Stimulated activated CD8-positive, alpha-beta memory T cell treated with anti-CD3 and anti-CD28 coated beads, Interleukin-7, amount 100 ng/mL, for 4 hours (primary cell): ENCODE measurements at places on chromosomes 11 and 22.
A peak's percentile ranks its signal among the peaks of the same experiment; 100 is the strongest.

DNA sequence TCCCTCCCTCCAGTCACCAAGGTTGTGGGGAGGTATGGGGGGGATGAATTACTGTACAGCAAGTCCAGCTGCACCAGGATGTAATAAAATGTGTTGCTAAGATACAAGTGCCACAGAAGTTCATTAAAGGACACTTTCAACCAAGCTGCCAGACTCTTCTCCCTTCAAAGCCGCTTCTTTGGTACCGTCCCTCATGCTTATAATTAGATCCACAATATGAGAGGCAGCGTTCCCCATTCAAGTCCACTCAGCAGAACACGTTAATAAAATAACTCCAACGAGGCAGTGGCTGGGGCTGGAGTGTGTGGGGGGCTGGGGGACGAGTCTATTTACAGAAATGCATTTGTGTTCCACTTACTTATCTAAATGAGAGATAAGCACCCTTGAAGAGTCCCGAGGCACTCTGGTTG lies 14.7 kb downstream of the PHF21B start:
- DNase-seq, result no peak

DNA sequence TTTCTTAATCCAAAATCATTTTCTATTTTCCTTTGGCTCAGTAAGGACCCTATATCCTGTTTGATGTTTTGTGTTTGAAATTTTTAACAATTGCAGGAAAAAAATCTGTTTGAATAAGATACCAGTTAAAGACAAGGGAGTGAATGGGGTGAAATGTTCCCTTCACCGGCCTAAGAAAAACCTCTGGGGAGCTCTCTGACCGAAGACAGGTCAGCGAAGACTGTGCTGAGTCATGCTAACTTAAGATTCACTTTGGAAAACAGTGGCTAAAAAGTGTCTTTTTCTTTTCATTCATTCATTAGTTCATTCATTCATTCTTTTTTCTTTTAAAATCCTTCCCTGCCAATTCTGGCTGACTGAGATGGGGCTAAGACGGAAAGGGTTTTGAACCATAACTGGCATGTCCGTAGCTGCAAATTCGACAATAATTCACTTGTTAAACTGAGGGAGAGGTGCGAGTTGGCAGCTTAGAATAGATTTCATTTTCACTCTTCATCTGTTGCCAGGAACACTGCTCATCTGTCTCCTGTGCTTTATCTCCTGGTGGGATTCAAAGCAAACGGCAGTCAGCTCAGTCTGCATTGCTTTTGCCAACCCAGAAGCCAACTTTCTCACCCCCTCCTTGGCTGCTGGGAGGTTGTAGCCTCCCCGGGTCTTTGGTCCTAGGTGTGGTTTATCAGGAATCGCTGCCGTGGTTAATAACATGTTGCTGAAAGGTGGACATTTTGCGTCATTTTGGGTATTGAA lies 434.0 kb upstream of the LARGE1 start:
- no peak for DNase-seq

GRCh38 chr11:13332124-13332523 lies 54.5 kb downstream of the BMAL1 start:
- DNase-seq, result no peak

- no peak for DNase-seq
Observed at GRCh38 chr11:75328426-75329277, 22.8 kb downstream of the ARRB1 start.

GRCh38 chr11:20031155-20032001 lies 128.9 kb downstream of the DBX1 start:
- DNase-seq, result no peak

GRCh38 chr11:65814131-65814985 lies 19.4 kb upstream of the SNX32 start:
- DNase-seq, result no peak

- DNase-seq, result no peak
Observed at GRCh38 chr22:26023104-26023775, 146.0 kb upstream of the SEZ6L start.

- DNase-seq, result no peak
Observed at GRCh38 chr11:41334007-41334933, 125.2 kb downstream of the LRRC4C start.

- no peak for DNase-seq
Observed at GRCh38 chr22:23503142-23503541, 76.9 kb downstream of the IGLL1 start.

DNA sequence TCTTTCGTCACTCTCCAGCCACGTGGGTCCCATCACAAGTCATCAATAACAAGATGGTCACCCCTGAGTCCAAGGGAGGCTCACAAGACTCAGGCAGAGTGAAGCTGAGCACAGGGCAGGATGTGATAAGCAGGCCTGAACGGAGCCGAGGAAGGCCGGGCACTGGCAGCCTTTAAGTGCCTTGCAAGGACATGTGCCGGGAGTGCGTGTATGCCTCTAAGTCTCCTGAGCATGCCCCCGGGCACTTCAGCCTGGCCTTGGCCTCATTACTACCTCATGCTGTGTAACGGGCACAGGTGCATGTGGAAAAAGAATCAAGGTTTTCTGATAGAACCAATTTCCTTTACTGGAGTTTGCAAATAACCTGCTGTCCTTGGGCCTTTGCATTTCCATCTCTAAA lies 55.8 kb downstream of the UBASH3B start:
- DNase-seq, result no peak

- DNase-seq, result no peak
Observed at GRCh38 chr11:40140560-40140959, 1318.9 kb downstream of the LRRC4C start.

DNA sequence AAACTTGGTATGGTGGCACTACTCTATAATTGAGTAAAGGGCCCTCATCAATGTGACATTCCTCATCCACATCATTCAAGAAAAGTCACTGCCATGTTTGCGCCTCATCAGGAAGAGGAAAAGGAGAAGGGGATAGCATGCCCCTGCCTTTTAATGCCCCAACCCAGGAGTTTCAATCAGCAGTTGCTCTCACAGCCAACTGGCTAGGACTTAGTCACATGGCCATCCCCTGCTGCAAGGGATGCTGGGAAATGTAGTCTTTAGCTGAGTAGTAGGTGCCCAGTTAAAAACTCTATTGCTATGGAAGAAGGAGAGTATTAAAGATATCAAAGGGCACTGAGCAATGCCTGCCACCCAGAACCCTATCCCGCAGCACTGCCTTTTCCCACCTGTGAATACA lies 10.9 kb upstream of the CCND1 start:
- no peak for DNase-seq

DNA sequence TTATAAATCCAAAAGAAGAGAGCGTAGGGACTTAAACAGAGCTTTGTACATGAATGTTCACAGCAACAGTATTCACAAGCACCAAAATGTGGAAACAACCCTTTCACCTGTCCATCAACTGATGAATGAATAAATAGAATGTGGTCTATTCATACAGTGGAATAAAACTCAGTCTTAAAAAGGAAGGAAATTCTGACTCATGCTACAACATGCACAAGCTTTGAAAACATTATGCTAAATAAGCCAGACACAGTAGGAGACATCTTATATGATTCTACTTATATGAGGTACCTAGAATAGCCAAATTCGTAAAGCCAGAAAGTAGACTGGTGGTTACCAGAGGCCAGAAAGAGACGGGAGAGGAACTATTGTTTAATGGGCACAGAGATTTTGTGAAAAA lies 74.3 kb downstream of the SHANK2 start:
- no peak for DNase-seq

GRCh38 chr11:11505692-11506091 lies 116.1 kb downstream of the GALNT18 start:
- DNase-seq, result no peak

- no peak for DNase-seq
Observed at GRCh38 chr22:32119568-32120235, 39.4 kb downstream of the C22orf42 start.

- no peak for DNase-seq
Observed at GRCh38 chr11:120814531-120815318, 209.2 kb upstream of the TBCEL start.

DNA sequence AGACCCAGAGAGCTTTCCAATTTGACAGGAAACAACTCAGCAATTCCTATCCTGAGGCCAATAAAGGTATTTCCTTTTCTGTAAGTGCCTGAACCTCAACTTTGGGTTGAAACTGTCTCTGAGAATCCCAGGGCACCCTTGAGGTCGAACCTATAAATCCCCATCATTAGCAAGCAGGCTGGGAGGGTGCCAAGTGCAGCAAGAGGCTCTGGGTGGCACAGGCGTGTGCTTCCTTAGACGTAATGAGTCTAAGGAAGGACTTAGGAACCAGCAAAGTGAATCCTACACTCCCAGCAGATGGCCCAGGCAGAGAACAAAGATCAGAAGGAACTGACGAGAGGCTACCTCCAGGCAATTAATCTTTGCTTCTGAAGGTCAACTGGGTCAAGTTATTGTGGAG lies 234.3 kb upstream of the NARS2 start:
- DNase-seq, result no peak

DNA sequence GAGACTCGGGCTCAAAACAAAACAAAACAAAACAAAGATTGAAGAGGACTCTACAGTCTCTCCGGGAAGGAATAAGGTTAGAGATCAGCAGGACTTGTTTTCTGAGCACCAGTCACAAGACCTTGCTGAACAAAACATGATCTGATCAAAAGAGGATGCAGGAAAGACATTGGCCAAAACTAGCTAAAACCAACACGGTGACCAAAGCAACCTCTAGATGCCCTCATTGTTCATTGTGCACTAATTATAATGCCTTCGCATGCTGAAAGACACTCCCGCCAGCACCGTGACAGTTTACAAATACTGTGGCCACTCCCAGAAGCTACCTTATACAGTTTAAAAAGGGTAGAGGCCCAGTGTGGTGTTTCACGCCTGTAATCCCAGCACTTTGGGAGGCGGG lies 15.7 kb upstream of the CHKA start:
- no peak for DNase-seq

- DNase-seq, result no peak
Observed at GRCh38 chr11:17550450-17551346, 3.6 kb downstream of the OTOG start.

DNA sequence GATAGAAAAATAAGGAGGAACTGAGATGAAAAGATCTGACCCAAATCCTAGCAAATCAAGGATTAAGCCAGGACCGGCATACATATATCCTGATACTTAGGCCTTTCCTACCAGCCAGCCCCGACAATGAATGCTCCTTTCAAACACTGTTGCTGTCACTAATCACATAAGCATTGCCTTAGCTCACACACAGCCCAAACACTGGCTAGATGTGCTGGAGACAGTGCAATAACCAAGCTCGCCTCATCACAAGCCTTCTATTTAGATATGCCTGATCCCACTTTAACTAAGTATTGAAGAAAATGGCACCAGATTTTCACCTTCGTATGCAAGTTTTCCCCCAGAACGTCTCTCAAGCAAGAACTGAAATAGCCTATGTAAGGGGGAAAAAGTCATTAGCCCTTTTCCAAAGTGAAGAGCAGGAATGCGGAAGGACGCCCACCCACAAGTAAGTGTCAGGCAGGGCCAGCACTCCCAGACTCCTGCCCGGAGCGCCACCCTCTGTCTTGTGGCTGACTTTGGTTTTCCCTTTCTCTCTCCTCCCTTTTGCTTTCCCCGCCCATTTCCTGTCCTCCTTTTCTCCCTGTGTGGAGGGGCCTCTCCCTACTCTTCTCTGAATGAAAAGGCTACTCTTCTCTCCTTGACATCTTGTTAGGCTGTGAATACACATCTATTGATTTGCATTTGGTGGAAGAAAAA lies 8.9 kb upstream of the OPCML start:
- no peak for DNase-seq

GRCh38 chr11:60917267-60917666 lies 3.3 kb downstream of the TMEM109 start:
- no peak for DNase-seq

DNA sequence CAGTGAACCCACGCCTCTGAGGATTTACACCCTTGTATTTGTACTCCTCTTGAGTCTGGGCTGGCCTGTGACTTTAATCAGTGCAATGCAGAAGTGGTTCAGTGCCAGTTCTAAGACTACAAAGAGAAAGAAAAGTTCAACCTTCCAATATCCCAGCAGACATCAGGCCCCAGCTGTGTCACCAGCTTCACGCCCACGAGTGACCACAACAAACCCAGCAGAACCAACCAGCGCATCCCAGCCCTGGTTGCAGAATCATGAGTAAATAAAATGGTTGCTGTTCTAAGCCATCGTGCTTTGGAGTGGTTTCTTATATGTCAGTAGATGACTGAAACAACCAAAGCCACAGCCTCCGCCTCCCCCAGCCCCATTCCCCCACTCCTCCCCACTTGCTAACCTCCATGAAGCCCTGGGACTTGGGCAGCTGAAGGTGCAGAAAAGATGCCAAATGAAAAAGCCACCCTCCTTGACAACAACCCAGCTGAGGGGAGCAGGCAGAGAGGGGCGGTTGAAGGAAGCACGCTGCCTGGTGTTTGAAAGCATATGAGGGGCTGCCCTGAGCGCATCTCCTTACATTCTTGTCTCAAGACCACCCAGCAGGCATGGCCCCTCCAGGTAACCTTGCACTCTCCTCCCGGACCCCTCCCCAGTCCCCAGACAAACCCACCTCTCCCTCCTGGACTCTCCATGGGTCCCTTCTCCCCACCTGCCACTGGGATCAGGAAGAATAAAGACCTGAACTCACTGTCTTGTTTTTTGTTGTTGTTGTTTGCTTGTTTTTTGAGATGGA lies 20.9 kb downstream of the TSKU start:
- DNase-seq, result peak; percentile 45

GRCh38 chr22:48951836-48952235 lies 875.8 kb downstream of the BRD1 start:
- DNase-seq, result no peak

GRCh38 chr11:132588366-132588765 lies 943.9 kb downstream of the OPCML start:
- DNase-seq, result no peak

GRCh38 chr11:114059278-114059983 lies at the start of gene ZBTB16:
Gene ZBTB16 (plus strand): TSS chr11:114059711. CDS start chr11:114063301, 3,590 bp downstream.
- DNase-seq, result peak; percentile 60

- DNase-seq, result no peak
Observed at GRCh38 chr11:70048279-70049024, 29.7 kb upstream of the ANO1 start.

DNA sequence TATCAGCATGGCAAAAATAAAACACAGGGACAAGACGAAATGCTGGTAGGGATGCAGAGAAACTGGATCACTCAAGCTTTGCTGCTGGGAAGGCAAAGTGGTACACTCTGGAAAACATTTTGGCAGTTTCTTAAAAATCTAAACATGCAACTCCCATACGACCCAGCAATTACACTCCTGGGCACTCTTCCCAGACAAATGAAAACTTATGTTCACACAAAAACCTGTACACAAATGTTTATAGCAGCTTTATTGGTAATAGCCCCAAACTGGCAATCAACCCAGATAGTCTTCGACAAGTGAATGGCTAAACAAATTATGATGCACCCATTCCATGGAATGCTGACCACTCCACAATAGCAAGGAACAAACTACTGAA lies 35.8 kb upstream of the PRR5 start:
- DNase-seq, result no peak
